ENCODE measurements at places on chromosomes 12 and 14.

GRCh38 chr12:52020539-52021336 lies 14.0 kb downstream of the TAMALIN start:
- DNase-seq: peak; percentile 37

- DNase-seq: no peak
Observed at GRCh38 chr12:43291516-43291915, 260.5 kb downstream of the ADAMTS20 start.

DNA sequence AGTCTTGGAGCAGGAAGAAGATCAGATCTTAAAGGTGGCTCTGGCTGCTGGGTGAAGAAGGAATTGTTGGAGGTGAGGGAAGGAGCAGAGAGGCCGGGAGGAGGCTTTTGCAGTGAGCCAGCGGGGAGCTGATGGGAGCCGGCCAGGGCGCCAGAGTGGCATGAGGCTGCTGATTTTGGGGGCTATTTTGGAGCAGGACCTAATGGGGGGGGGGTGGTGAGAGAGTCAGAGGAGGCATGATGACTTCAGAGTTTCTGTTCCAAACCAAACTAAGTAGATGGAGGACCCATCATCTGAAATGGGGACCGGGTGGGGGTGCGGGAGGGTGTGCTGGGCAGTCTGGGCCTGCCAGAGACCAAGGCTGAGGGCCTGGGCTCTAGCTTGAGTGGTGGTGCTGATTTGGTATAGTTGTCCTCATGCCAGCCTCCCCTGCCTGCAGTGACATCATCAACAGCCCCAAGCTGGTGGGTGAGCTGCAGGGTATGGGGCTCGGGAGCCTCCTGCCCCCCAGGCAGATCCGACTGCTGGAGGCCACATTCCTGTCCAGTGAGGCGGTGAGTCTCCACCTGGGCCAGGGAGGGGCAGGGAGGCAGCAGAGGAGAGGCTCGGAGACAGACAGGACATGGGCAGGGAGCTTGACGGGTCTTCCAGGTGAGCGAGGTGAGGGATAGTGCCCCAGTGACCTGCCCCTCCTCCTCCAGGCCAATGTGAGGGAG lies 6.2 kb downstream of the TNFAIP2 start:
- DNase-seq: no peak

GRCh38 chr14:21711360-21711961 lies 37.8 kb upstream of the OR4E1 start:
- DNase-seq: no peak

GRCh38 chr14:95222151-95222631 lies 64.9 kb upstream of the DICER1 start:
- no peak for DNase-seq

- no peak for DNase-seq
Observed at GRCh38 chr12:92051441-92051840, 94.2 kb downstream of the BTG1 start.

Measured in effector memory CD4-positive, alpha-beta T cell (primary cell).